ENCODE measurements at places on chromosomes 7 and 10. TPM values are rescaled to one million over a fixed set of nuclear protein-coding genes. Genes with fewer than 3 reads are reported as not detected.

GRCh38 chr7:44559485-44559884 is 14.2 kb downstream of the DDX56 start:
- no peak for DNase-seq

DNA sequence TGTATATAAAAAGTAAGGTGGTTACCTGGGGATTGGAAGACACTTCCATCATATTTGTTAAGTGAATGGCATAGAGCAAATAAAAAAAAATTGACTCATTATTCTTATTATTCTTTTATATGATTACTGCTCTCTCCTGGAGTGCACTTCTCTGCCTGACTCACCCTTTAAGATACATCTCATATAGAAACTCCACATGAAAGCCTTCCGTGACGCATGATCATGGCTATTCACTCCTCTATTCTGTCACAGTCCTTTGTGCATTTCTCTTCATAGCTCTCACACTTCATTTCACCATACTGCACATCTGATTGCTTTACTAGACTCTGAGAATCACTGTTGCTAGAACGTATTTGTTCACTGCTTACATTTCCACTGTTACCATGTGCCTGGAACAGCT is 597.3 kb downstream of the CNTNAP2 start:
- DNase-seq, result no peak

DNA sequence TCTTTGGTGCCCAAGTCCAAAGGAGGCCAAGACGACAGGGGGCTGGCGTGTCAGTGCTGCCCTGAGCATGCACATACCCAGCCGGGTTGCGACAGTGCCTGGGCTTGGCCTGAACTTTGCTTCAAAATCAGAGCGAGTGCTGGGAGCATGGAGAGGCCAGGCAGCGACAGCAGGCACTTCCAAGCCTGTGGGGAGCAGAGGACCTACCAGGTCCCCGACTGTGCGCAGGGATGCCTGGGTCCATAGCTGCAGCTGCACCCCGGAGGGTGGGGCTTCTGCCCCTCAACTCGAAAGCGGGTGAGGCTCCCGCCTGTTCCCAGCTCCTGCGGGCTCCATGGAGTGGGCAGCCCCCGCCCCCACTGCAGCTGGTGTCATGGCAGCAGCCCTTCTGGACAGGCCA is 79.1 kb downstream of the HDAC9 start:
- DNase-seq, result no peak

- DNase-seq, result no peak
Measured at GRCh38 chr7:73715648-73716317, 3.7 kb downstream of the STX1A start.

DNA sequence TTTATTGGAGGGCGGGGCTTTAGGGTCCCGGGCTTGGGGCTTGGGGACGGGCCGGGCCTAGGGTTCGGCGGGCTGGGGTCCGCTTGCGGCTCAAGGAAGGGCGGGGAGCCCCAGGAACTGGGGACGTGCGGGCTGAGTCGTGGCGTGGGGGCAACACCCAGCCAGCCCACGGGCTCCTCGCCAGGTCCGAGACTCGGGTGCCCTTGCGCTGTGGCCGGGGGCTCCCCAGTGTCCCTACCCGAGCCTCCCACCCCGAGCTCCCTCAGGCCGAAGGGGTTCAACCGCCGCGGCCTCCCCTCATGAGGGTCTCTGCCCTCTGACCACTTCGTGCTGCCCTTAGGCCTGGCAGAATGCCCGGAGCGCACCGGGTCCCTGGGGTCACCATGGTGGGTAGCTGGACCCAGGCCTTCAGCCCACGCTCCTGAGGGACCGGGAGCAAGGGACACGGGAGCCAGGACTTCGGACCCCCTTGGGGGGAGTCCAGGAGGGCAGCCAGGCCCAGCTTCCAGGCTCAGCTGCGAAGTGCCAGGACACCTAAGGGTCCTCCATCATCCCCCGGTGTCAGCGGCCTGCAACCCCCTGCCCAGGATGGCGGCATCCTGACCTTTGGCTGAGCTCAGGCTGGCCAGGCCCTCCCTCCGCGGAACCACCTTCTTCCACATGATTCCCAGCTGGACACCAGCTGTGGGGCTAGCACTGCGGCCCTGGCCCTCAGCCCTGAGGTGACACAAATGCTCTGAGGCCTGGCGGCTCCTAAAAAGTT is 524 bp upstream of the FUOM start:
- peak; percentile 38 for DNase-seq

The MMRN2 gene
- 0.05 TPM for polyA plus RNA-seq

The CTNNA3 gene
- not detected for polyA plus RNA-seq

The MYOZ1 gene
- polyA plus RNA-seq, result 0.26 TPM

DNA sequence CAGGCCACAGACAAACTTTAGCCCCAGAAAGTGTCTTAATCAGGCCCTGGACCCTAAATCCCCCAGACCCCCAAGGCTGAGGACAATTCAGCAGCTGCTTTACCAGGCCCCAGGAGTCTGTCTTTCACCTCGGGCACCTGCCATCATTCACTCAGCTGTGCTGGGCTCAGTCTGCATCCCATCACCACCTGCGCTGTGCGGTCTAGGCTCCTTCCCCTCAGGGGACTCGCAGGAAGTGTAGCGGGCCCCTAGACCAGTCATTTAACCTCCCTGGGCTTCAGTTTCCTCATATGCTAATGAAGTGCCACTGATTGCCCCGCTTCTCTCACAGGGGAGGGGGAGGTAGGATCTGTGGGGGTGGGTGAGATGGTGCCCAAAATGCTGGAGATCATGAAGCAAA is 76.4 kb upstream of the ZMIZ1 start:
- no peak for DNase-seq

The FAM25A gene
- polyA plus RNA-seq, result not detected

The THSD7A gene
- 0.49 TPM for polyA plus RNA-seq

The LEP gene
- not detected for polyA plus RNA-seq

The VAX1 gene
- not detected for polyA plus RNA-seq

GRCh38 chr7:142753366-142753765 is 4.1 kb downstream of the PRSS1 start:
- no peak for DNase-seq

DNA sequence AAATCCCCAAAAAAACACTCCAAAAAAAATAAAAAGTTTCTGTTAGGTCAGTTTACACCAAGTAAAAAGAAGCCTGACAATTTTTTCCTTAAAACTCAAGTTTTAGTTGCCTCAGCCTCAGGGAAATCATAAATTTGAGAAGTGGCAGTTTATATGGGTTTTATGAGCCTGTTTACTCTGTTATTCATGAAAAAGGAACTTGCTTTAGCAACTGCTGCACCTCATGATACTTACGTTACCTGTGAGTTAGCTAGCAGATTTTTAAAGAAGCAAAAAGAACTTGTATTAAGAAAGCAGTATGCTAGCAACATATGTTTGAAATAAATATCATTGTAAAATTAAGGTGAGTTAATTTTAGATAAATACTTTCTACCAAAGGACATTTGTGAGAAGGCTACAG is 1264.5 kb upstream of the PHF14 start:
- no peak for DNase-seq

GRCh38 chr10:28947171-28947570 is 269.9 kb downstream of the BAMBI start:
- DNase-seq, result no peak

The UPF2 gene
- 6.4 TPM for polyA plus RNA-seq

- no peak for DNase-seq
Measured at GRCh38 chr10:34047389-34047788, 712.9 kb upstream of the NRP1 start.

The GPR141 gene
- polyA plus RNA-seq, result not detected

DNA sequence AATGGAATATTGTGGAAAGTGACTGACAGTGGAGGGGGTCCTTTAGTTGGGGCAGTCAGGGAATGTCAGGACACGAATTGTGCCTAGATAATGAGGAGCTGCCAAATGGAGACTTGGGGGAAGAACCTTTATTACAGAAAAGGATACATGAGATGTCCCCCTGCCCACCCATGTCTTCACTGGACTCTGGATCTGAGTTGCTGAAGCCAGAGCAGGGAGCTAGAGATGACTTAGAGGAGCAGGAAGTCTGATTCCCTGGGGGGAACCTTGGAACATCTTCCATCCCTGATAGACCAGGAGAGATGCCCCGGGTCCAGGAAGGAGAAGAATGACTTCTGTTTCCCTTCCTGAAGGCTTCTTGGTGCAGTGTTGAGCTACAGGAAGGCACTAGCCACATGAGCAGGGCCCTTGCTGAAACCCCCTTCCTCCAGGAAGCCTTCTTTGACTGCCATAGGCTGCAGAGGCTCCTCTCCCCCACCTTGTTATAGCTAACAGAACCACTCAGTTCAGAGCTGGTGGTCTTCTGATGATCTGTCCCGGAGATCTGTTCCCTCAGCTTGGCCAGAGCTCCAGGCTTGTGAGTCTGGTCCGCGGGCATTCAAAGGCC is 747 bp upstream of the NEURL1 start:
- no peak for DNase-seq

DNA sequence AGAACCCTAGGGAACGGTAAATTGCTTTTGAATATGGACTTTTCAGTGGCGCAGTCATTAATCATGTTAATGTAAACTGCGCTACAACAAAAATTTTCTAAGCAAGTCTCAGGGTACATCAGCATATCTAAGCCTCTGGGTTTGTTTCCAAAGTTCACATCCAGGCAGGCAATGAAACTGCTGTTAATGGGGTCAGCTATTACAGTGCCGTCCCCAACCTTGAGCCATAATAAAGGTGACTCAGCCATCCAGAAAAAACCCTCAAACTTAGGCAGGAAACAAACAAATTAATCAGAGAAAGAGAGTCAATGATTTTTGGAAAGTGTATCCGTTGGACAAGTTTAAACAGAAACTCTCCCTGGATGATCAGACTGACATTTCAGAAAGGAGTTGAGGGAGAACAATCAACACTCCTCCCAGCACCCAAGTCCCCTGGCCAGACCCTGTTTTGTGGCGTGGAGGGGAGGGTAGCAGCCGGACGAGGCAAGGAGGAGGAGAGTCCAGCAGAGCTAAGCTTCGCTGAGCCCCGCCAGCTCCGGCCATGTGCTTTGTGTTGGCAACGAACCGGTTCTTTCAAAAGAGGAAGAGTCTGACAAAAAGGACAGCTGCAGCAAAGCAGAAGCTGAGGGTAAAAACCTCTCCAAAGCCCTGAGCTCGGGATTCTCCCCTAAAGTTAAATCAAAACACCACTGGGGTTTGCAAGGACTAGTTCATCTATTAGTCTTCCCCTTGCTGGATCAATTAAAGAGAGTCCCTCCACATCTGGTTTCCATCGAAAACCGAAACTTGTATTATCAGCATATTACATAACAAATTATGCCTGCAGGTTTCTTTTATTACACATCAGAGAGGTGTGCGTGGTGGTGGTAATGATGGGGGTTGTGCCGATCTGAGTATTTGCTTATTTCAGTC is 3.6 kb downstream of the FAM53B start:
- DNase-seq, result no peak

Data from SK-N-SH (cell line).